LHCN-M2 (cell line): ENCODE measurements at places on chromosomes 2 and 18. TPM values are rescaled to one million over a fixed set of nuclear protein-coding genes. Genes with fewer than 3 reads are reported as not detected.

Gene POTEI
- total RNA-seq = not detected in 2 replicates

Gene CD302
- 6.3 and 9.0 TPM in 2 replicates for total RNA-seq

Gene ALLC
- total RNA-seq = not detected in 2 replicates

Gene TRIM43
- total RNA-seq = not detected in 2 replicates

Gene GALNT13
- total RNA-seq = 0.13 and 0.75 TPM in 2 replicates

- no peak for DNase-seq
Observed at GRCh38 chr2:167333245-167333644, 445.0 kb downstream of the XIRP2 start.

DNA sequence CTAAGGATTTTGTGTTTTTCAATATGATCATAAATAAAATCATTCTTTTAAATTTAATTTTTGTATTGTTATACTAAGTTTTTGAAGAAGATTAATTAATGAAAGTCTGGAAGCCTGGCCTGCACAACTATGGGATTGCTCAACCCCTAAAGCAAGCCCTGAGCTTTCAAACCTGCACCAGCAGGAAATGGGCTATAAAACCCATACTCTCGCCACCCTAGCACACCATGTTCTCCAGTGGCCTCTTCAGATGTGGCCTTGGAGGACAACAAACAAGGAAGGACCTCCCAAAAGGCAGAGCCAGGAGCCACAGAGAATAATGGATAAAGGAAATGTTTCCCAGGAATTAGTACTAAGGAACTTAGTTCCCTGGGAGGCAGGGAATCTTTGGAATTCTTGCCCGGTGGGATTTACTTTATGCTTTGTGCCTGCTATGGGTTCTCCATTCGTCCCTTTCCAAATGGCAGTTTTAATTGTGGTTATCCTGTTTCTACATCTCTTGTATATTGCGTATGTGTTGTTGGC, 212.5 kb downstream of the ZFP36L2 start:
- no peak for DNase-seq

DNA sequence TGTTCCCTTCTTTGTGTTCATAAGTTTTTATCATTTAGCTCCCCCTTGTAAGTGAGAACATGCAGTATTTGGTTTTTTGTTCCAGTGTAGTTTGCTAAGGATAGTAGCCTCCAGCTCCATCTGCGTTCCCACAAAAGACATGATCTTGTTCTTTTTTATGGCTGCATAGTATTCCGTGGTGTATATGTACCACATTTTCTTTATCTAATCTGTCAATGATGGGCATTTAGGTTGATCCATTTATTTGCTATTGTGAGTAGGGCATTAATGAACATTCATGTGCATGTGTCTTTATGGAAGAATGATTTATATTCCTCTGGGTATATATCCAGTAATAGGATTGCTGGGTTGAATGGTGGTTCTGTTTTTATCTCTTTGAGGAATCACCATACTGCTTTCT, 33.4 kb downstream of the CARF start:
- no peak for DNase-seq

- peak; percentile 43 for DNase-seq
Observed at GRCh38 chr2:23534771-23535170, 149.8 kb downstream of the KLHL29 start.

GRCh38 chr18:70261141-70261788, 27.6 kb upstream of the SOCS6 start:
- no peak for DNase-seq

DNA sequence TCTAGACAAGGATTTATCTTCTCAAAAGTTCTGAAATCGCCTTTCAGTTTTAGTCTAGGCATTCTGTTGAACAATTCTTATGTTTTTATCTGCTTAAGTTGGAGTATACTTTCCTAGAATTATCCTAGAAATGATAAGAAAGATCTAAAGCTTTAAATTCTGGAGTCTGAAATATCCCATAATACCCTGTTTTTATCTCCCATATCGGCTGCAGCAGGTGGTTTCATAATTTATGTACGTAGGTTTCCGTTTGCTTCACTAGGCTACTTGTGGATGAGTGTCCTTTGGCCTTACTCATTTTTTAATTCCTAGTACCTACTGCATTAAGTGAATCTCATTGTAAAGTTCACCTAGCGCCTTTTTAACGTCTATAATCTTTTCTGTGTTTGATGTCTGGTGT, 58.5 kb upstream of the MGAT5 start:
- no peak for DNase-seq

- DNase-seq = no peak
Observed at GRCh38 chr2:186254759-186255158, 231.3 kb upstream of the ZC3H15 start.

GRCh38 chr2:26033270-26033817, 540 bp upstream of the RAB10 start:
- peak; percentile 84 for DNase-seq

DNA sequence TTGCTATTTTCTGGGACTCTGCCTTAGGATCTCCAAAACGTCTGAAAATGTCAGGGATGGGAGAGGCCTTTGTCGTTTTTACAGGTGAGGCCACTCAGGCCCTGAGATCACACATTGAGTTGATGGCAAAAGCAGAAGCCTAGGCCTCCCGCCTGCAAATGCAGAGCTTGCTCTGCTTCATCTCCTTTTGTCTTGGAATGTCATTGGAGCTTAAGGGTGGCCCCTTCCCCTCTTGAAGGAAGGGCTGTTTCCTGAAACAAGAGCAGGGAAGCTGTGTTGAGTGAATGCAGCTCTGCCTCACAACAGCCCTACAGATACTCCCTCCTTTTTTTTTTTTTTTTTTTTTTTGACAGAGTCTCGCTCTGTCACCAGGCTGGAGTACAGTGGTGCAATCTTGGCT, 123.5 kb downstream of the GLI2 start:
- DNase-seq = no peak

DNA sequence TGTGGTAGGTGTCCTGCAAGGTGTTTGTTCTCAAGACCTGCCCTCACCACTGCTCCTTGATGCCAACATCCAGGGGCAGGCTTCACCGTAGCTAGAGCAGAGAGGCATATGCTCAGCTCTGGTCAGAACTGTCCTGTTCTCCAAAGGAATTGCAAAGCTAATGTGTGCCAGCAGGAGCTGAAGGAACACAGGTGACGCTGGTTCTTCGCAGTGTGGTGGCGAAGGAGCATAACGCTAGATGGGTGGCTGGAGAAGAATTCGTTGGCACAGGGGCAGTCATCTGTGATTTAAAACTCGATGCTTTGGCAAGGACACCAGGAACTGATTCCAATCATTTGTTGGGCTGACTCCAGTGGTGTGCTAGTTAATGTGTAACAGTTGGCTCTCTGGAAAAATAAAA, 11.4 kb upstream of the PER2 start:
- no peak for DNase-seq

- peak; percentile 65 for DNase-seq
Observed at GRCh38 chr2:160492401-160493226, 993 bp downstream of the RBMS1 start.
